ENCODE measurements at places on chromosomes 7 and 10. TPM values are rescaled to one million over a fixed set of nuclear protein-coding genes. Genes with fewer than 3 reads are reported as not detected.

MPP7 gene
- total RNA-seq: 0.29 TPM

PCLO gene
- total RNA-seq: 0.33 TPM

IFIT5 gene
- 27.5 TPM for total RNA-seq

CELF2 gene
- total RNA-seq: 21.1 TPM

CYP3A4 gene
- not detected for total RNA-seq

TEX47 gene
- total RNA-seq: not detected
